ENCODE measurements at places on chromosomes 7 and 10.

DNA sequence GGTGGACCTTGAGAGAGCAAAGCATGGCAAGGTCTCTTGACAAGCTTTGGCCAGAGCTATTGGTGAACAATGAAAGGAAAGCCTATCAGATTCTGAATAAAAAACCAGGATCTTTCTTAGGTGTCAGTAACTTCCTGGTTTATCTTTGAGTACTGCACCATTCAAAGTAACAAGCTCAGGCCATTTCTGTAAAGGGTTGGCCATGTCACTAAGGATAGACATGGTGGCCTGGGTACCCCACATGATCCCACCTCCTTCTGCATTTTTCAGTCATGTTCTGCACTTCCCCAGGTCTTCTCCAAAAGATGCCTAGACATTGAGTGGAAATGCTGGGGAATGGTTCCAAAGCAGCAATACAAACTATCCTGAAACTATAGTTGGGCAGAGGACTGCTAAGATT lies 242.0 kb downstream of the ARHGAP12 start:
- DNase-seq = no peak

DNA sequence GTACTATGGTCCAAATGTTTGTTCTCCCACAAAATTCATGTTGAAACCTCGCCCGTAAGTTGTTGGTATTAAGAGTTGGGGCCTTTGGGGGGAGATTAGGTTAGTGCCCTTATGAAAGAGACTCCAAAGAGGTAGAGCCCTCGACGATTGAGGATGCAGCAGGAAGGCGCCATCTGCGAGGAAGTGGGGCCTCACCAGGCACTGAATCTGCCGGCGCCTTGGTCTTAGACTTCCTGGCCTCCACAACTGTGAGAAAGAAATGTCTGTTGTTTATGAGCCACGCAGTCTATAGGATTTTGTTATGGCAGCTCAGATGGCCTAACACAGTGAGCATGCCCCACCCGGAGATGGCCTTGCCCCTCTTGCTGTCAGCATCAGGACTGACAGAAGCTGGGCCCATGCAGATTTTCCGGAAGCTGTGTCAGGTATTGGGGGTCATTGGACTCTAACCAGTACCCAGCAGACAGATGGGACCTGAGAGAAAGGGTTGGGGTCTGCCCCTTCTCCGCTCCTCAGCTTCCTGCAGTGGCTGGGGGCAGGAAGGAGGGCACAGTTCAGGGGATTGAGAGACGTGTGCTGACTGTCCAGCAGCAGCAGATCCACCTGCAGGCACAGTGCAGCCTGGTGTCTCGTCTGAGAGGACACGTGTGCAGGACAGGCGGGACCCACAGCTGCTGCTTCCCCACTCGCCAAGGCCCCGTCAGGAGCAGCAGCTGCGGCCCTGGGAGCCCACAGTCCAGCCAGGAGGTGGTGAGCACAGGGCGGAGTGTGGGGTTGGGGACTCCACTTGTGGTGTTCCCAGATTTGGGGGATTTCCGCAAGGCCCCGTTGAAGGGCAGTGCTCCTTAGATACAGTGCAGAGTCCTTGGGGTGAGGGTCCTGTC lies 47.8 kb downstream of the MGMT start:
- DNase-seq = no peak

DNA sequence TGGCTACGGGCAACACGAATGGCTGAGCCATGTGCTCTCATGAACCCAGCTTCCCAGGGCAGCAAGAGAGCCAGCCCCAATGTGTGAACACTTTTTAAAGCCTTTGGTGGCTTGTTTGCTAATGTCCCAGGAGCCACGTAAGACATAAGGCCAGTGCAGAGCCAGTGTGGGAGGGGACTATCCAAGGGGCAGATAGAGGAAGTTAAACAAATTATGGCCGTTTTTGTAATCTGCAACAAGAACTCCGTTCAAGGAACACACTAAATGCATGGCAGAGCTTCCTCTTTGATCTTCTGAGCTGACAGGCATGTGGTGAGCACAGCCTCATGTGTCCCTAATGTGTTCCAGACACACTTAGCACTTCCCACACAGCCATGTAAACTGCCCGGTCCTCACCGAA lies 133.3 kb downstream of the TEX36 start:
- DNase-seq = no peak

GRCh38 chr10:123550675-123551096 lies 115.5 kb upstream of the GPR26 start:
- no peak for DNase-seq

DNA sequence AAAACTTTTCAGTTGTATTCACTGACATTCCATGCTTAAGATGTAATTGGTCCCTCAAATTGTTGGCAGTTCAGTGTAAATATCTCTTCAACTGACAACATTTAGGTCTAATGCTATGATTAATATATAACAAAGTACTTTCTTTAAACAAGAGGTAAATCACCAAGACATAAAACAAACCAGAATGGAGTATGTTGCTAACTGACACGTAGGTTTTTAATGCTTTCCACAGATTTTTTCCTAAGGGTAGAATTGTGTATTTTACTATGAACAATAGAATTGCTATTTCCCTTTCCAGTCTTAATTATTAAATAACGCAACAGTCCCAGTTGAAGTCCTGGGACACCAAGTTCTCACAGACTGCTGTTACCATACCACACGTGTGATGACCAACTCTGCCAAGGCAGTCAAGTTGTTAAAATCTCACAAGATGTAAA lies 4.1 kb downstream of the JCAD start:
- DNase-seq = no peak

DNA sequence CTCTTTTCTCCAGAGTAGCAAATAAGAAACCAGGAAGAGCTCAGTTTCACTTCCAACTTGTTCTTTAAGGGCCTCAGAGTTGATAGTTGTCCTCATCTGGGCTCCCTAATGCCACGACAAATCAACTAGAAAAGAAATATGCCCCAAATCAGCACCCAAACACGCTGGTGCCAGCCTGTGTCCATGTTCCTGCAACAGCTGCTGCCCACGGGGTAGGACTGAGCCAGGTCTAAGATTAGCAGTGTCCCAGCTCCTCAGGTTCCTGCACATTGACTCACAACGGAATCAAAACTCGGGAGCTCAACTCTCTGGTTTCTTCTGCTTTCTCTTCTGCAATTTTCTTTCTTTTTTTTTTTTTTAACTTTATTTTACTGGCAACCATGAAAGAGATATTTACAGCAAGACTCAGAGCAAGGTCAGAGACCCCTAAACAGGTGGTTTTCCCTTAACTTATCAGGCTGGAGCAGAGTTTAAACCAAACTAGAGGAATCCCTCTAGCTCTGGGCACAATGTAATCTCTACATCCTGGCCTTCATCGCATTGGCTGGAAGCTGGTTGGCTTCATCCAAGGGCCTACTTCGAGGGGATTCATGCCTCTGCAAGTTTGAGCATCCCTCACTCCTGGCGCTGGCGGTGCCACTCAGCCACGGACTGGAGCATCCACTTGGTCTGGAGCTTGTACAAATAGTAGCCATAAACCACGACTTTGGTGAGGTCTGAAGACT lies 126.1 kb downstream of the PFKFB3 start:
- no peak for DNase-seq

DNA sequence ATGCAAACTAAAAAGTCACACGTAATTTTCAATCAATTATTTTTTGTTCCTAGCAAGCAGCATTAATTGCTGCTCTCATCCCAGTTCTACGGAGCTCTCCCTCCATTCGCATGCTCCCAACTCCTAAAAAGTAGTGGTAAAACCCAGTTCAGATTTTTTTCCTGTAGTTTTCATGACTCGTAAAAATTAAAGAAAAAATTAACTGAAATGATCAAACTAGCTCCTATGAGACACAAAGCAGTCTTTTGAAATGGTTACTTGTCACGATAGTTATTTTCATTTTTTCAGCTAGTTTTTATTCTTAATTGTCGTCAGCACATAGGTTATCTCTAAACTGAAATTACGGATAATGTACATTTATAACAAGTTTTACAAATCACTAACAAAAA lies 1.8 kb downstream of the HNRNPA2B1 start:
- DNase-seq = no peak

DNA sequence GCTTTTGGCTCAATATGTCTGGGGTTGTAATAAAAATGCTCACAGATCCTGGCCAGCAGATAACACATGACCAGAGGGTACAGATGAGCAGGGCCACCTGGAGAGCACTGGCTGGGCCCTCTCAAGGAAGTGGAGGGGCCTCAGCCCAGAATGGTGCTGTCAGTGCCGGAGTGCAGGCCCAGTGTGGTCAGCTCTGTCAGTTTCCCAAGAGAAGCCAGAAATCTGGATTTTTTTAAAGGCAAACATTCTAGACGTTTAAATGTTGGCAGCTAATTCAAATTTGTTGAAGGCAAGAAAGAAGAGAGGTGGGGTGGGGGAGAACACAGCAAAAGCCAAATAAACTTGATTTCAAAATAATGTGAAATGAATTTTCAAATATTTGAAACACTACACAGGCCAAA lies 2.0 kb downstream of the C10orf105 start:
- no peak for DNase-seq

- no peak for DNase-seq
Measured at GRCh38 chr7:75991531-75992082, 2.8 kb downstream of the TMEM120A start.

DNA sequence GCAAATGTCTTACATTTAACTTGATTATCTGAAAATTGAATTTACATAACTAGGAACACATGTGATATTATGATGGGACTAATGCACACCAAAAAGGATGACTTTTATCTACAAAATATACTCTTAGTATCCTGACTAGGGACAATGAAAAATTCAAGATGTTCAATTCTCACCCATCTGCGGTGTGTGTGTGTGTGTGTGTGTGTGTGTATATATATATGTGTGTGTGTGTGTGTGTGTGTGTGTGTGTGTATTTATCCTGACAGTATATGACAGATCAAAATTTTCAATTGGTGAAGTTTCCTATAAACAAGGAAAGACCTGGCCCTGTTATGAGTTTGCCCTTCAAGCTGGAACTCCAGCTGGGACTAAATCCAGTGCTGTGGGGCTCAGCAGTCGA lies 40.3 kb upstream of the MET start:
- DNase-seq = no peak

GRCh38 chr10:86176850-86177536 lies 189.6 kb downstream of the GRID1 start:
- no peak for DNase-seq

- DNase-seq = no peak
Measured at GRCh38 chr10:13420532-13421307, 72.6 kb upstream of the SEPHS1 start.

DNA sequence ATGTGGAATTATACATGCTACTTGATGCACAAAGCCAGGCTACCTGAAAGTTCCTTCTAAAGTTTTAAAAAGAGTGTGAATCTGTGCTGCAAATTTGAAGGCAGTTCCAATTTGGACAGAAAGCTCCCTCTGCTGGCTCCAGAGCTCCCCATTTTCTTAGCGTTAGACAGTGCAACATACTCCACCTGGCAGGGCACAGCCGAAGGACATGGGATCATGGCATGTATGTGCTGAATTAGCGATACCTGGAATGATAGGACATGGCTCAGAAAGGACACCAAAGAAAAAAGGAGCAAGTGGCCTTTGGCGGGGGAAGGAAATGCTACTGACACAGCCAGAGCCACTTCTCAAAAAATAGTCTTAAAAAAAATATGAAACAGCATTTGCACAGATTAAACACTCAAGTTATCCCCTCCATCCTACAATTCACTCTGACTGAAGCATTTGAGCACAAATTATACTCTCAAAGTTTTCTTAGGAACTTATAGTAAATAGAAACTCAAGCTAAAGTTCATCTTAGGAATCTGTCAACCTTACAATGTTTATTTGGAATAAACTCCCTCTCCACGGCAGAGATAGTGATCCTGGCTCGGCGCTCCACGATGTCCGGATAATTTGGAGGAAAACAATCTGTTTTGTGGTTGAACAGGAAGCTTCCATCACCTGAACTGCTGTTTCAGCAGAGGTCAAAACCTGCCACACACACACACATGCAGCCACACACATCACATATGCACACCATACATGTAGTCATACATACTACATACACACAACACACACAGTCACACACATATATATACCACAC lies 80.0 kb downstream of the C7orf25 start:
- DNase-seq = no peak

DNA sequence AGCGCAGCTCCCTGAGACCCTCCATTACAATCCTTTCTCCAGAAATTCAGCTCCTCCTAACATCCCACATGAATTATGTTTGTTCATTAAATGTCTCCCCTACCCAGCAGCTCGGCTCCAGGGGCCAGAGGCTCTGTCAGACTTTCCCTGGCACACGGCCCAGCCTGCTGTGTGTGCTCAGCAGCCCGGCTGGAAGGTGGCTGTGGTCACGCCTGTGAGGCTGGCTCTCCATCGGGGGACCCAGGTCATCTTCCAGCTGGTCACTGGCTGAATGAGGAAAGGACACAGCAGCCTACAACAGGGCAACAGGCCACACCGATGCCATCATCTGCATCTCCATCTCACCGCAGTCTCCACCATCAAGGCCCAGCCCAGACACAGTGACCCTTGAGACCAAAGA lies 219.8 kb downstream of the MAD1L1 start:
- no peak for DNase-seq

Data from stimulated activated CD8-positive, alpha-beta memory T cell treated with anti-CD3 and anti-CD28 coated beads, Interleukin-4, amount 100 ng/mL, for 4 hours (primary cell).